ENCODE measurements at places on chromosomes 1 and 21. TPM values are rescaled to one million over a fixed set of nuclear protein-coding genes. Genes with fewer than 3 reads are reported as not detected.

GRCh38 chr1:53550201-53550741 is 91.1 kb downstream of the DMRTB1 start:
- no peak for DNase-seq

GRCh38 chr1:210070531-210070930 is 132.5 kb downstream of the SYT14 start:
- DNase-seq: no peak

GRCh38 chr1:26358411-26359384 is 4.8 kb upstream of the CRYBG2 start:
- DNase-seq: peak; percentile 77

- no peak for DNase-seq
Measured at GRCh38 chr1:189673217-189673616, 804.4 kb downstream of the BRINP3 start.

GRCh38 chr1:201125019-201125418 is 2.0 kb downstream of the ASCL5 start:
- DNase-seq: no peak

TFF3 gene
- total RNA-seq: 9.1 TPM

DNA sequence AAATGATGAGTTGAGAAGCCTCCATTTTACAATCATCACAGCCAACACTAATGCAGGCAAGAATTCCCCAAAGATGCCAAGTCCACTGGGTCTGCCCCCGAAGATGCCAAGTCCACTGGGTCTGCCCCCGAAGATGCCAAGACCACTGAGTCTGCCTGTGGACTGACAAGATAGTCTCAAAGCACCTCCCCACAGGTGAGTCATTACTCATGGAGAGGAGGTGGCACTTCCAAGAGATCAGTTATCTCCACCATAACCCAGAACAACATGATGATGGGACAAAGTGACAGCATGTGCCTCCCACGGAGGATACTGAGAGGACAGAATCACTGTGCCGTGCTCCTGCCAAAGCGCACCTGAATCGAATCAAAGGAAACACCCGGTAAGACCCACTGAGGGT is 4.8 kb downstream of the PTTG1IP start:
- no peak for DNase-seq

Measured in PC-3 (cell line).